ENCODE measurements at places on chromosomes 5 and 9.
A peak's percentile ranks its signal among the peaks of the same experiment; 100 is the strongest.

GRCh38 chr5:5700549-5700948 is 278.1 kb downstream of the ICE1 start:
- peak; percentile 1 for DNase-seq

GRCh38 chr5:180807046-180807445 is 4.4 kb upstream of the MGAT1 start:
- no peak for DNase-seq

DNA sequence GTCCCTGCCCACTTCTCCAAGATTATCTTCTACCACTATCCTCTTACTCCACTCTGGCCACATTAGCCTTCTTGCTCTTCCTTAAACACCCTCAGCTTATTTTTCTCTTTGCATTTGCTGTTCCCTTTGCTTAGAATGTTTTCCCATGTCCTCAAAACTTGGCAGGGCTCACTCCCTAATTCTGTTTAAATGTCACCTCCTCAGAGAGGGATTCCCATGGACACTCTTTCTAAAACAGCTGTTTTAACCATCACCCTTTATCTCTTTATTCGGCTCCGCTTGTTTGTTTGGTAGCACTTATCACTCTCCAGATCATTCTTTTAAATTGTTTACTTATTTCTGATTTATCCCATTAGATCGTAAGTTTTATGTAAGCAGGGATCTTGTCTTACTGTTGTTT is 278.5 kb downstream of the CWC27 start:
- no peak for DNase-seq

- no peak for DNase-seq
Observed at GRCh38 chr9:522658-523057, 308.0 kb downstream of the DOCK8 start.

DNA sequence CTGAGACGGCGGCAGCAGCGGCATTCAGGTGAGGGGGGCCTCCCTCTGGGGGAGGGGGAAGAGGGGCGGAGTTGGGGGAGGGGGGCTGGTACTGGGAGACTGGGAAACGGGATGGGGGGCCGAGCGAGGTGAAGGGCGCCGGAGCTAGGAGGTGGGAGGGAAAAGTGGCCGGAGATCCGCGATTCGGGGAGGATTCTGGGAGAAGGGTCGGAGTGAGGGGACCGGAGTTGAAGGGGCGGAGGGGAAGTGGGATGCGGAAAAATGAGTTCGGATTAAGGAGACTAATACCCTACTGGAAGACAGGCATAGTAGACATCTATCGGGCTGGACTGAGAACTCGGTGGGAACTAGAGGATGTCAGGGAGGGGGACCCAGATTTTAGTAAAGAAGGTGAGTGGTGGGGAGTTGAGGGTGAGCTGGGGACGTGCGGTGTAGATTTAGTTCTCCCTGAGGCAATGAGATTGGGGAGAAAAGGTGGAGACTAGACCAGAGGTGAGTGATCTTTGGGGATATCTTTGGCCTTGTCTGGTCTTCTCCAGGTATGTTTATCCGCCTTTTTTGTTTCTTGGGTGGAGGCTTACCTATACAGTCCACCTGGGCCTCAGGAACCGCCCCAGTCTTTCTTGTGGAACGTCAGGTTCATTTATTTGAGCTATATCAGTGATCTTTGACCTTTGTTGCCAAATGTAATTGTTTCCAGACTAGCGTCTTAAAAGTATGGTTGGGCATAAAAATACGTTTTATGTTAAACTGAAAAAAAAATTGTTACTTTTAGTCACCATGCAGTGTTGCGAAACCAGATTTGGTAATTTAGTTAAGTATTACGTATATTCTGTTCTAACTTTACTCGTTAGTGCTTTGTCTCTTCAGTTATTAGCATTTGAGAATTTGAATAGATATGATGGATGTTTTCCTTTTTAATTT is 632 bp downstream of the UBAP1 start:
- DNase-seq = peak; percentile 79

- no peak for DNase-seq
Observed at GRCh38 chr5:177384134-177384533, at the start of gene SLC34A1. Gene SLC34A1, plus strand, starts transcription at chr5:177384434. Its CDS starts 1,308 bp downstream, at chr5:177385742.

DNA sequence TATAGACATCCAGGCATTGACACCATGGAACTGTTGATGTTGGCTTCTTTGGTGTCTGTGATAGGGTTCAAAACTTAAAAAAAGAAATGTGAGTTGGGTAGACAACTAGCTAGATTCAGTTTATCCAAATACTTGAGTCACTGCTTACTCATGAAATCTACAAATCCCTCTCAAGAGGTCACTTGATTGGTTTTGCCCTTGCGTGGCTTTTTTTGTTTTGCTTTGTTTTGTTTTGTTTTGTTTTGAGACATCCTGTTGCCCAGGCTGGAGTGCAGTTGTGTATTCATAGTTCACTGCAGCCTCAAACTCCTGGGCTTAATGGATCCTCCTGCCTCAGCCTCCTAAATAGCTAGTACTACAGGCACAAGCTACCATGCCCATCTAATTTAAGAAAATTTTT is 10.5 kb upstream of the ENTREP1 start:
- no peak for DNase-seq

GRCh38 chr5:103867857-103868598 is 305.4 kb upstream of the NUDT12 start:
- DNase-seq = no peak

GRCh38 chr9:19935422-19935821 is 146.6 kb upstream of the SLC24A2 start:
- DNase-seq = no peak

GRCh38 chr5:142246258-142246657 is 78.6 kb downstream of the SPRY4 start:
- peak; percentile 98 for DNase-seq

- DNase-seq = no peak
Observed at GRCh38 chr5:129739773-129740172, 8.1 kb upstream of the MINAR2 start.

- no peak for DNase-seq
Observed at GRCh38 chr9:89465001-89465451, 32.9 kb downstream of the SEMA4D start.

DNA sequence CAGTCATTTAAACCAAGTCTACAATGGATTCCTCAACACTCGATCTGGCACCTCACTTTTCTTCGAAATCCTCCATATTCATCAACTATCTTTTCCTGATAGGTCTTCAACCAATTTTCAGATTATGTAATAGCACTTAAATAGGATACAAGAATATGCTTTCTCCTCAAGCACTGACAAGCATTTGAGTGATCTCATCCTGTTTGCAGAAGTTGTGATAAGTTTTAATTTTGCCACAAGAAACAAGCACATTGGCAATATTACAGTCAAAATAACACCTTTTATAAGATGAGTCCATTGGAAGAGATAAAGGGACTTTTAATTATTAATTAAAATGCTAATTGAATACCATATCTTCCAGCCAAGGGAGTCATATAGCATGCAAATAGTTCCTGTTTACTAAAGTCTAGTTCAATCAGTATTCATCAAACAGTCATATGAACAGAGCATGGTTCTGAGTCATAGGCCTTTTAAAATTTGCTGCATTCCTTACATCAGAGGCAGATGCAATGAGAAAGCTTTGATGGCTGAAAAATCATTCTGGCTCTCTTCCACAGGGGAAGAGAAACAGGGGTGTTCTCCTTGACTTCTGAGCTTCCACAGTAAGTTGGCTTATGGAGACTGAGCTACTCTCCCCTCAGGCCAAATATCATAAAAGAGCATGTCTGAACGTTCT is 32.7 kb upstream of the ZCCHC9 start:
- DNase-seq = peak; percentile 81

GRCh38 chr5:38321978-38322377 is 63.6 kb downstream of the EGFLAM start:
- DNase-seq = no peak

GRCh38 chr5:167525004-167525403 is 766.4 kb upstream of the WWC1 start:
- no peak for DNase-seq

GRCh38 chr5:127878174-127878750 is 175.1 kb downstream of the CCDC192 start:
- peak; percentile 47 for DNase-seq

GRCh38 chr5:107285772-107286171 is 385.0 kb downstream of the EFNA5 start:
- DNase-seq = no peak

GRCh38 chr5:124888050-124888506 is 141.6 kb upstream of the ZNF608 start:
- DNase-seq = no peak

- DNase-seq = no peak
Observed at GRCh38 chr9:130973686-130974281, 34.7 kb upstream of the FIBCD1 start.

DNA sequence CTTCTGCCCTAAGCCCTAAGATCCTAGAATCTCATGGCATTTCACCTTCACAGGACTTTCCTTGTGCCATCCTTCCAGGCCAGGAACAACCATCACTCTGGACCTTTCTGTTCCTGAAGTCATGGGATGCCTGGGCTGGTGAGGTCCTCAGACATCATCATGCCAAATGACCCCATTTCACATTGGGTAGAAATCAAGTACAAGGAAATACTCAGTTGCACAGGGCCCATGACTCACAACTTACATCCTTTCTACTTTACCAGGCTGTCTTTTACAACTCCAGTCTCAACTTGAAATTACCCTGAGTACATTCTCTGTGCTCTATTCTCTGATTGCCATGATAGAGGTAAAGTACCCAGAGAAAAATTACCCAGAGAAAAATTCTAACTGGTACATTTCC is 167.1 kb downstream of the PIK3R1 start:
- DNase-seq = no peak

- no peak for DNase-seq
Observed at GRCh38 chr5:133662578-133662977, 50.2 kb upstream of the FSTL4 start.

DNA sequence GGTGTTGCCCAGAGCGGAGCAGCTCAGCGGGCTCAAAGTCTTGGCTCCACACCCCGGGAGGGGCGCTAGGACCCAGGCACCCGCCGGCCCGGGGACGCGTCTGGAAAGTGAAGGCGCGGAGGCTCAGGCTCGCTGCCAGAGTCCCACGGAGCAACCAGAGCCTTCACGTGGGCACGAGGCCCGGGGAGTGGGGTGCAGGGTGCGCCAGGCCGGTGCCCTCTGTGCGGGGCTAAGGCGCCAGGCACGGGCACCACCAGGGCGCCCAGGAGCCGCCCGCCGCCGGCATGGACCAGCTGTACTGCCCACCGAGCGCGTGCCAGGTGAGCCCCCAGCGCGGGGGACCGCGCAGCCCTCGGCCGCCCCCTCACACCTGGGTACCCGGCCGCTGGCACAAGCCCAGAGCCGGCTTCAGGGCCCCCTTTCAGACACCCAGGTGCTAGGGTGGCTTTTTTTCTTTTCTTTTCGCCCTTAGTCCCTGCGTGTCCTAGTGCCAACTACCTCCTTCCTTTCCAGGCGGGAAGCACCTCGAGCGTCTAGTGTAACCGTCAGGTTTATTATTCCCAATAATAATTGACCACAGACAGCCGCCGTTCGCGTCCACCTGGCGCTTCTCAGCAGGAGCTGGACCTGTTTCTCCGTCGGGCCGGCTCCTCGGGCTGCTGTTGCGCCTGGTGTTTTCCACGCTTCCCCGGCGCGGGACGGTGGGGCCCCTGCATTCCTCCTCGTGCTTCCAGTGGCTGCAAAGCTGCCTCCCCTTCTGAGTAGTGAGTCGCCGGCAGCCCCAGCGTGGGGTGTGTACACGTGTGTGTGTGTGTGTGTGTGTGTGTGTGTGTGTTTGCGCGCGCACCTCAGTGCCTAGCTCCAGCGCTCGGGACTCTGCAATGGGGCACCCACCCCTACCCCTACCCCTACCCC is 30.1 kb upstream of the PDE8B start:
- no peak for DNase-seq

DNA sequence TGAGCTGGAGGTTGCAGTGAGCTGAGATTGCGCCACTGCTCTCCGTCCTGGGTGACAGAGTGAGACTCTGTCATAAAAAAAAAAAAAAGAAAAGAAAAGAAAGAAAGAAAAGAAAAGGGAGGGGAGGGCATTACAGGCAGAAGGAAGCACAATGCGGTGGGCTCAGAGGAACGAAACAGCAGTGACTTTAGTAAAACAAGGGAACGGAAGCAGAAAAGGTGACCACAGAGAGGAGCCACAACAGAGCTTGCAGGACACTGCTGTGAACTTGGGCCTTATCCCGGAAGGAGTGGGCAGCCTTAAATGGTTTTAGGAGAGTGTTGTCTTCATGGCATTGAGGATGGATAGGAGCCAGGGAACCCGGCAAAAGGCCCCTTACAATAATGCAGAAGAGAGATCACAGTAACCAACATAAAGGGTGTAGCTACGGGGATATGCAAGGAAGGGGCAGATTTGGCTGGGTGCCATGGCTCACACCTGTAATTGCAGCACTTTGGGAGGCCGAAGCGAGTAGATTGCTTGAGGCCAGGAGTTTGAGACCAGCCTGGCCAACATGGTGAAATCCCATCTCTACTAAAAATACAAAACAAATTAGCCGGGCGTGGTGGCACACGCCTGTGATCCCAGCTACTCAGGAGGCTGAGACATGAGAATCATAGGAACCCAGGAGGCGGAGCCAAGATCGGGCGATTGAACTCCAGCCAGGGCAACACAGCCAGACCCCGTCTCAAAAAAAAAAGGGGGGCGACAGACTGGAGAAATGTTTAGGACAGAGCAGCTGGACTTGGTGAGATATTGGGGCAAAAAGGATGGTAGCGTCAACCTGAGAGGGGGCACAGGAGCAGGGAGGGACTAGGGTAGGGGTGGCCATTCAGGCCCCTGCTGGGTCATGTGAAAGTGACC is 83.9 kb upstream of the ZBTB43 start:
- DNase-seq = no peak

DNA sequence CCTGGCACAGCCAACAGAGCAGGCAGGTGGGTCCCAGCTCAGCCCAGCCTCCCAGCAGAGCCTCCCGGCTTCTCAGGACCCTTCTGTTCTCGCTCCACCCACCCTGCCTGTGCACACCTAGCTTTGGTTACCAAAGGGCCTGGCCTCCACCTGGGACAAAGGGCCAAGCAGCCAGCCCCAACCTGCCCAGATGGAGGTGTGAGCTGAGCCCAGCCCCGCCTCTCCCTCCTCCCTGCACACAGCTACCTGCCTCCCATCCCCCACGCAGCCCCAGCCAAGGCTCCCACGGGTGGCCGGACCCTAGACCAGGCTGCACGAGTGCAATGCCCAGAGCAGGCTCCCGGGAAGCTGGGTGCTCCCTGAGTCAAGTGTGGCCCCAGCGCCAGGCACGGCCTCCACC is 5.6 kb downstream of the TPRN start:
- no peak for DNase-seq

DNA sequence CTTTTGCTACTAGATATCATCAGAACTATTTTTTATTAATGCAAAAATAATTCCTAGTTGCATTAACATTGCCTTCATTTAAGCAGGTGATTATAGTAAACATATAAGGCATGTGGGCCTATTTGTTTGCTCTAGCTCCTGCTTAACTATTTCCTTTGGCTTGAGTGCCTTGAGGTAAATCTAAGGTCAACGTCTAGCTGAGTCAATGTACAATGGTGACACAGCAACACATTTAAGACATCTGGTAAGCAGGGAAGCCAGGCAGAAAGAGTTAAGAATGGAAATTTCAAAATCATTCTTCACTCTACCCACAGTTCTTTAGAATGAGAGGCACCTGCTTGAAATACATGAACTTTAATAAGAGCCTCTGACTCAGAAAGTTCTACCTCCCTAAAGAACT is 111.9 kb upstream of the FST start:
- peak; percentile 58 for DNase-seq

DNA sequence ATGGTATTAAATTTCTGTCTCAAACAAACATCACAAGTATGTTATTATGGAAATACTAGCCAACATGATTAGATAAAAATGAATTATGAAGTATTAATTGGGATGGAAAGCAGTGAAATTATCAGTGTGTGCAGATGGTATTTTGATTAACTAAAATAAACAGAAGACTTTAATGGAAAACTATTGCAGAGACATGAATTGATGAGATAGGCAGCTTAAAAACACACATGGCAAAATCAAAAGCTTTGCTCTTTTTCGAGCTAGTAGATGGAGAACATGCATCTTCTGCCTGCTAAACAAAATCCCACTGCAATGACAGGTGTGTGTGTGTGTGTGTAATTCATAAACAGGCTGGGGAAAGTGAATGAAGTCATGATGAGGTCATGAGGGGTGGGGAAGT is 426.2 kb downstream of the MTRR start:
- no peak for DNase-seq
